MM.1S (cell line): ENCODE measurements at places on chromosomes 7 and 10.

DNA sequence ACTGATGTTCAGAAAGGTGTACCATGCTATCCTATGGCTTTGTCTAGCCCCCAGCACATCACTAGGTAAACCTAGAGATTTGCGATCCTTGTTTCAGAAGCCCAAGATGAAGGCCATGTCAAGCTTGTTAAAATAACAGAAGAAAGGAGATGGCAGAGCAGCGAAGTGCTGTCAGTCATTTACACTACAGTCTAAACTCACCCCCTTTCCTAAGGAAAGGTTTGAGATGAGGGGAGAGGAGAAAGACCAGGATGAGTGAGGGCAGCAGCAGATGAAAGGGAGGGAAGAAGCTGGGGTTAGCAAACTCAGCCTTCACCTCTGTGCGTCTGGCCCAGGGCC lies 74.8 kb downstream of the PROSER2 start:
- DNase-seq: no peak

DNA sequence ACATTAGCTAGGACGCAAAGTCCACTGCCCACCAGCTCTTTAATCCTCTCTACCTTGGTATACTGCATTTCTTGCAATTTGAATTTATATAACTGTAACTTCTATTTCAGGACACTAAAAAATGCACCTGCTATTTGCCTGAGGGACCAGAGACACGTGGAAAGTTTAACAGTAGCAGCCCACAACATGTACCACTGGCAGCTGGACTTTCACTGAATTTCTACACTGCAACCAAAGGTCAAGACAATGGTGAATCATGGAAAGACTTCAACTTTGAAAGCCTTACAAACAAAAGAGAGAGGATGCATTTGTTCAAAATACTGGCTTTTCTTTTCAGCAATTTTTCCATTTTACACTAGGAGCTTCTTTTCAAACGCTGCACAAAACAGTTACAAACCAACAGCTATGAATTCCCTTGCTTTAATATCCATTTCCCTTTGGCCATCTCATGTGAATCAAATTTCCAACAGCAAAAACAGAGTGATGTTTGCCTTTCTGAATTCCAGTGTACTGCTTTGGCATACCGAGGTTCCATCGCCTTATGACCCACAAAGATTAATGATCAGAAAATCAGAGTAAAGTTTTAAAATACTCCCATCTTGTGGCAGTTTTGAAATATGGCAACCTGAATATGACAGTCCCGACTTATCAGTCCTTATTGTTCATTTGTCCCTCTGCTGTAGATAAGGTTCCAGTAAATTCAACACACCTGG lies 29.9 kb upstream of the HNRNPH3 start:
- DNase-seq: peak; percentile 58

DNA sequence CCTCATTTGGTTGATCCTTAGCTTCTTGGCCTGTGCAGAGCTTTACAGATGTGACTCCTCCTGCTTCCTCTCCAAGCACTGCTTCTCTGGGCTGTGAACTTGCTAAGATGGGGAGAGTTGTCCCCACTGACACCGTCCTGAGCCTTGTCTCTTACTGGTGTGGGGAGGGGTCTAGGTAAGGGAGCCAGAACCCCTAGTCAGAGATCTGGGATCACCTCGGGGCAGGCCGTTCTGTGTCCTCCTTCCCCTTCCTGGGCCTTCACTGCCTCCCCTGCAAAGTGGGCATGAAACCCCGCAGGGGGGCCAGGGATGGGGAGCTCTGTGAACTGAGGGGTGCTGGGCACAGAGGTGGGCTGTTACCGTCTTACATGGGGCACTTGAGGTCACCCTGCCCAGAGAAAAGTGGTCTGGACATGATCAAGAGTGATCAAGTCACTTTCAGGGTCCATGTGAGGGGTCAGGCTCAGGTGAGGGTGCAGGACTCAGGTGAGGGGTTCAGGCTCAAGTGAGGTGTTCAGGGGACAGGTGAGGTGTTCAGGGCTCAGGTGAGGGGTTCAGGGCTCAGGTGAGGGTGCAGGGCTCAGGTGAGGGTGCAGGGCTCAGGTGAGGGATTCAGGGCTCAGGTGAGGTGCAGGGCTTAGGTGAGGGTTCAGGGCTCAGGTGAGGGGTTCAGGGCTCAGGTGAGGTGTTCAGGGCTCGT lies 86.2 kb downstream of the ADCY1 start:
- DNase-seq: no peak

DNA sequence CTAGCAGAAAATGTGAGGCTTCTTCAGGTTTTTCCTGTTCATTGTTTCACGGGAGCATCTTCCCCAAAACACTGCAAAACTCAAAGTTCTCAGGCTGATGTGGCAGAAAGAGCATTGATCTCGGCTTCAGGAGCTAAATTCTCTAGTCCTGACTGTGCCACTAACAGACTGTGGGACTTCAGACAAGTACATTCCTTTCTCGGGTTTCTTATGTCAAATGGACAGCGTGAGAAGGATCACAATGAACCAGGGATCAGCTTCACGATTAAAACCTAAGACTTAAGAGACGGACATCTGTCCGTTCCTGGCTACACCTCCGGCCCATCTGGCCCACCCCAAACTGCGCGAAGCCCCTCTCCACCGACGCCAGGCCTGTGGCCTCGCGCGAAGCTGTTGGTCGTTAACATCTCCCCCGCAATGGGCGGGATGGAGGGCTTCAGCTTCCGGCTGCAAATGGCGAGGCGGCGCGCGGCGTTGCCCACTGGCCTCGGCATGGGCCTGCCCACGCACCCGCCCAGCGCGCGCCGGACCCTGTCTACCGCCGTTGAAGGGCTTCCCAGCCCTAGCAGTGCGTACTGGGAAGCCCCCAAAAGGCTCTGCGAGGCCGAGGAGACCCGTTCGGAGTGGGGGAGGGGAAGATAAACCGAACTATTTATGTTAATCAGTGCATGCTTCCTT lies 549 bp upstream of the DDX50 start:
- no peak for DNase-seq

DNA sequence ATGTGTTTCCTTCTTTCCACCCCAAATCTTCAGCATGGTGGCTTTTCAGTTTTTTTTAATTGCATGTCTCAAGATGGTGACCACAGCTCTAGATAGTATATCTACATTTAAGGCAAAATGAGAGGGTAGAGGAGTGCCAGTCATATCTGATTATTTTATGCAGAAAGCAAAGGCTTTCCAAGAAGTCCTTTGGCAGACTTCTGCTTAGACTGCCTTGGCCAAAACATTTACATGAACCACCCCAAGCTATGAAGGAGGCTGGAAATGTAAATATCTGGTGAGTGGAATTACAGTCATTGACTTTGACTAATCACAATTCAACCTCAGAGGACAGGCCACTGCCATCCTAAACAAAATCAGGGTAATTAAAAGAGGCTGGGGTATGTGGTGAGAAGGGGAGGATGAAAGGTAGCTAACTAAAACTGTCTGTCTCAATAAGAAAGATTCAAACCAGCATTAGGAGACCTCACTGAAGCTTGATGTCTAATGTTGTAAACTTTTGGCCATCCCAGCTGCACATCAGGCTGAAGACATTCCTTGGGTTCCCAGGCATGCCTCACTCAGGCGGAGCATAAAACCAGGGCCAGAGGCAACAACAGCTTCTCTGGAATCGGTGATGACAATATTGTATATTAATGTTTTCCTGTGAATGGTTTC lies 53.4 kb downstream of the PPP1R3C start:
- no peak for DNase-seq

GRCh38 chr7:148492157-148492860 lies 98.3 kb upstream of the C7orf33 start:
- no peak for DNase-seq
